Sciatic nerve (tissue), 2 donors: ENCODE measurements at places on chromosomes 1 and 21.

- DNase-seq: no peak
Measured at GRCh38 chr1:234849832-234850231, 239.9 kb upstream of the IRF2BP2 start.

DNA sequence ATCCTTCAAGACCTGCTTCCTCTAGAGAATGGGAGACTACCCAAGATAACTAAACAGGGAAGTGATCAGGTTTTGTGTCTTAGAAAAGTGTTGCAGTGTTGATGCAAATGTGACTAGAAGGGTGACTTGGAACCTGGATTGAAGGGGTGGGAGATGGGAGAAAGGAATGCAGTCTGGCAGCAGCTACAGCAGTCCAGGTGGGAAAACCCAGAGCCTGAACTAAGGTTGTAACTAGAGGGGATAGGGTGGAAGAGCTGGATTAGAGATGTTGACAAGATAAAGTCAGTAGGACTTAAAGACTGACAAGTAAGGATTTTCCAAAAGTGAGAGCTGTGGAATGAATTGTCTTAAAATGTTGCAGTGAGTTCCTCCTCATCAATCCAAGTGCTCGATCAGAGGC, 7.1 kb upstream of the SHISA4 start:
- no peak for DNase-seq

DNA sequence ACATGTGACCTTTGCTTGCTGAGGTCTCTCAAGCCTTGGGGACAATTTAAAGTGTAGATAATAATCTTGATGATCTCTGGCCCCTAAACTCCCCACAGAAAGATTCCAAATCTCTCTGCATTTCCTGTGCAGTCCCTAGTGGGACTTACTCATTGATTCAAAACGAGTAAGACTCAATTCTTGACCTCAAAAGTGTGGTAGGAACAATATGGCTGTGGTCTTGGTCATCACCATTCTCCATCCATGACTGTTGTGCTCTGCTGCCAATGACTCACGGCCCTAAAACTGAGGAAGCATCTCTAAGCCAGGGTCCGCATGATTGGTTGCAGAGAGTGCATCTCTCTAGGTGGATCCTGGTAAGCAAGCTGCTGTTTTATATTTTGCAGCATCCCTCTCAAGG, 268.0 kb downstream of the PTGER3 start:
- no peak for DNase-seq

DNA sequence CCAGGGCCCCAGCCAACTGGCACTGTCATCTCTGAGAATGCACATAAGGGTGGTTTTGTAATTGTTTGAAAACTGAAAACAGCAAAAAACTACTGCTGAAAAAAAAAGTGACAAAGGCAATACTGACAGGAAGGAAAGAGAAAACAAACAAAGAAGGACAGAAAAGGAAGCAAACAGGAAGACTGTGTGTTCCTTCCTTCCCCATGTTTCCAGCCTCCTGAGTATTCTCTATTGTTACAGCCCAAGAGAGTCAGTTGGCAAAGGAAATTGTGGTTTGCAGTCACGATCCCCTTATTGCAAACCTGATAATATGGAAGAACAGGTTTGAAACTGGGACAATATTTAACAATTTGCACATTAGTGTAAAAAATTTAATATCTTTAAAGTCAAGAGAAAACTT, 1177.6 kb downstream of the PLA2G4A start:
- DNase-seq: no peak

DNA sequence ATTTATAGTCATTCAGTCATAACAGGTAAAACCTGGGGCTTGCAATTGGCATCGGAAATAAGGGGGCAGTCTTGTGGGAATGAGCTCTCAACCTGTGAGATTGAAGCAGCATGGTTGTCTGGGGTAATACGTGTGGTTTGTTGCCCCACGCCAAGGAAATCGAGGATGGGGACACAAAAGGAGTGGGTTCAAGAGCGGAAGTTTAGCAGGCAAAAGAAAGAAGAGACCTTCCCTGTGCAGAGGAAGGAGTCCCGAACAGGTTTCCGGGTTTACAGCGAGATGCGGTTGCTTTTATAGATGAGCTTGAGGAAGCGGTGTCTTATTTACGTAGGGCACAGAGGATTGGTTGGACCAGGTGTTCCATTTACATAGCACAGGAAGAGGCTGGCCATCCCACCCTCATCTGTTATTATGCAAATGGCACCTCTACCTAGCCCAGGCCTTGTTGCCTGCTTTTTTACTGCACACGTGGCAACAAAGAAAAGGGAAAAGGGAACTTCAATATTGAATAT, 37.3 kb downstream of the IFNAR1 start:
- DNase-seq: no peak

- no peak for DNase-seq
Measured at GRCh38 chr21:28687586-28687985, 305.1 kb downstream of the LTN1 start.

DNA sequence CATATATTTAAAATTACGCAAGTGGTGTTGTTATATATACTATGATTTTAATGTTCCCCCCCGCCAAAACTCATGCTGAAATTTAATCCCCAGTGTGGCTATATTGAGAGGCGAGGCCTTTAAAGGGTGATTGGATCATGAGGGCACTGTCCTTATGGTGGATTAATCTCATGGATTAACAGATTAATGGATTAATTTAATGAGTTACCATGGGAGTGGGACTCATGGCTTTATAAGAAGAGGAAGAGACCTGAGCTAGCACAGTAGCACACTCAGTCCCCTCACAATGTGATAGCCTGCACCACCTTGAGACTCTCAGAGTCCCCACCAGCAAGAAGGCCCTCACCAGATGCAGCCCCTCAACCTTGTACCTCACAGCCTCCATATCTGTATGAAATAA, 34.8 kb downstream of the C1orf198 start:
- DNase-seq: no peak

DNA sequence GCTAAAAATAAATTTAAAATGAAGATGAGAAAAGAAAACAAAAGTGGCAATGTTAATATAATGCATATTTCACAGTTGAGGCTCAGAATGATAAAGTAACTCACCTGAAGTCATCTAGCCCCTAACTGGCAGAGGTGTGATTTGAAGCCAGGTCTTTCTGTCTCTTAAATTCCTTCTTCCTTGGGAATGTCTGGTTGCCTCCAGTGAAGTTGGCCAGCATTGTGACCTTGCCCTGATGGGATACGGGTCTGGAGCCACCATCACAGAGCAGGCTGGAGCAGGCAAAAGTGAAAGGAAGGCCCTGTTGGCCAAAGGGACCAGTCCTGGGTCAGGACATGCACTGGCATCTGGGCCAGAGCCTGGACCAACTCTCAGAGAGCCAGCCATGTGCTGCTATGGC, 111.7 kb downstream of the EPHB2 start:
- no peak for DNase-seq

- peak; percentile 83 for DNase-seq
Measured at GRCh38 chr1:150813028-150813707, 5.1 kb upstream of the CTSK start.

DNA sequence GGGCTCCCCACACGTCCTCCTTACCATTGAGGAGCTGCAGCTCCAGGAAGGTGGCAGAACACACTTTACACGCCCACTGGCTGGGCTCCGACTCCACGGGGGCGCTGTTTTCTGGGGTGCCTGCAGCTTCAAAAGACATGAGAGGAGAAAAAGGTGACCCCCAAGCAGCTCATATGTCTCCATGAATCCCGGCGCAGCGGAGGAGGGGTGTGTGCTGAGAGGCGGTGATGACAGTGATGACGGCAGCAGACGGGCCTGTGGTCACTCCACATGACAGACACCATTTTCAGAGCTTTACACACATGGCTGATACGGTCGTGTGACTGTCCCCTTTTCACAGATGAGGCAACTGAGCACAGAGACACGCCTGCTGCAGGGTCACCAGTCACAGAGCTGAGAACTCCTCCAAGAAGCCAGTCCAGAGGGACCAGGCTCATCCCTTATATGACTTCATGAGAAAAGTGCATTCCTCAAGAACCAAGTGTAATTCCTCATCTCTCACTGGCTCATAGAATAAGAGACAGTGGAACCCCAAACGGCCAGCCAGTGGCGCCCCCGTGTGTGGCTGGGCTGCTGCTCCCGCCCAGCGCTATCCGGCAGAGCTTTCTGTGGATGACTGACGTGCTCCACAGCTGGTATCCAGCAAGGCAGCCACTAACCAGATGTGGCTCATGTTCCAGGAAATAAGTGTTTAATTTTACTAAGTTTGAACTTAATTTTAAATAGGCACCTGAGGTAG, 31.9 kb downstream of the PRDM15 start:
- peak; percentile 45 for DNase-seq

- DNase-seq: no peak
Measured at GRCh38 chr1:208778417-208778816, 534.2 kb upstream of the PLXNA2 start.

GRCh38 chr1:55067022-55067778, 27.9 kb downstream of the PCSK9 start:
- DNase-seq: no peak

DNA sequence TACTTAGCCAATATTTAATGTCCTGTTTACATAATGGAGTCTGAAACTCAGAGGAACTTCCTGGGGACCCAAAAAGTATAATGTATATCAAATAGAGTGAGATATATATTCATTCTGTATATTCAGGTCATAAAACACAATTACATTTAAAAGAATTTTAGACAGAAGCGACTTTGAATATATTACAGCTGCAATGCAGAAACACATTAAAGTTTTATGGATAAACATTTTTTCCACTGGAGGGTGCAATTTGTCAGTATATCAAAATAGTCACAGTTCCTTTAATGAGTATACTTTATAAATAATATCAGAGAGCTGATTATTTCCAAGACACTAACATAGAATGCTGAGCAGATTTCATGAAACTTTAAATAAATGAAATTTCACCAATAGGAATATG, 43.9 kb upstream of the CRB1 start:
- no peak for DNase-seq

- DNase-seq: no peak
Measured at GRCh38 chr1:90879281-90879680, 142.6 kb downstream of the ZNF644 start.

- no peak for DNase-seq
Measured at GRCh38 chr1:157512036-157512969, 40.0 kb downstream of the FCRL5 start.

DNA sequence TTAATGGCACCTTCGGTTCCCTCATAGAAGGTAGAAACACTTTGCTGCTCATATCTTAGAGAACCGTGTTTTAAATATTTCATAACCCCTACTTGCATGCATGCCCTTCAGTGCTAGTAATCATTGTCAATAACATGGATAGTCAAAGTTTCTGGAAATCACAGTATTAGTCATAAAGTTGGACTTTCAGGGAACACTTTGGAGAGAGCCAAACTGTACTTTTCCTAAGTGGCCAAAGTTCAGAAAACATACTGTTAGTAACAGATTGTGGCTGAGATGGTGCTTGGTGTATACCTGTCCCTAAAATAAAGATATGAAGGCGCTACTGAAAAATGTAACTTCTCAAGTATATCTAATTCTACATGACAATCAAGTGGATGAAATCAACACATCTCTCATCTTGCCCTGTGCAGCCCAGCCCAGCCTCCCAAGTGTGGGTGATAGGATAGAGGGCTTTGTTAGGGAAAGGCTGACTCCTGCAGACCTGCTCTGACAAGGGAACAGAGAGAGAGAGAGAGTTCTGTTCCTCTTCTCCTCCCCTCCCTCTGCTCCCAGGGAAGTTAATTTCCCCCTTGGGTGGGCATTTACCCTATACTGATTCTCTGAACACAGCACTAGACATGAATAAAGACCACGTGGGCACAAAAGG, 14.4 kb downstream of the MYOC start:
- no peak for DNase-seq

DNA sequence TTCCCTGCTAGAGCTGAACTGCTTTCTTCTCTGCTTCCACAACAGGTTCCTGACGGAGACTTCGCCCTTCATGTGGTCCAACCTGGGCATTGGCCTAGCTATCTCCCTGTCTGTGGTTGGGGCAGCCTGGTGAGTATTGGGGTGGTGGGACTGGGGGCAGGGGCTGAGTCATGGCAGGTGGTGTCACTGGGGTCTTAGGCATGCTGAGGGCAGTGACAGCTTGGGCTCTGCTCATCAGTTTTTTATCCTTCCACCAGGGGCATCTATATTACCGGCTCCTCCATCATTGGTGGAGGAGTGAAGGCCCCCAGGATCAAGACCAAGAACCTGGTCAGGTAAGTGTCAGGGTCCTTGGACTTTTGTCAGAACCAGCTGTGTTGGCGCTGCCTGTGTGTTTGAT, 1.3 kb downstream of the ATP6V0B start:
- DNase-seq: no peak

DNA sequence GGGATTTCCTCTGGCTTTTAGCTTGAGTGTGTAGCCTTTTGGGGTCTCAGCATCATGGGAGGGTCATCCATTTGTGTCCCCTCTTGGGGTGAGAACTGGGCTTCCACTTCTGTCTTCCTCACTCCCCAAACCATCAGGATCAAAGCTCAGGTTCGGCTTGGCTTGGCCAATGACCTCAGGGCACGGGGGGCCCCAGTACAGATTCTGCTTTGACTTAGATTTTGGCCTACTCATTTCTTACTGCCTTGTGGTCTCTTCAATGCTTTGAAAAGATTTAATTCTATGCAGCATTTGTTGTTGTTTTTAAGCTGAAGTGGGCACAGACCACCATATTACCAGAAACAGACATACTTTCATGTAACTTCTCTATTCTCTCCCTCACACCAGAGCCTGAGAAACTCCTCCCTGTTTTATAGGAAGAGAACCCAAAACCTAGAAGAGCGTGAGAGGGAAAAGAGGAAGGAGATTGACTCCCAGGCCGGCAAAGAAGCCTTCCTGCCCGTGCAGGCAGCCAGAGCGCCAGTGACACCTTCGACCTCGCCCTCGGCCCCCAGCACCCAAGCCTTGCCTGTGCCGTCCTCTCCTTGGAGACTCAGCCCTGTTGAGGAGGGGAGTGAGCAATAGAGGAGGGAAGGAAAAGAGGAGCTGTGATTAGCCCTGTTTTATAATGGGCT, 1.9 kb upstream of the S100A3 start:
- DNase-seq: peak; percentile 47

- no peak for DNase-seq
Measured at GRCh38 chr21:44750675-44751025, 39.3 kb upstream of the TSPEAR start.
